Small intestine (tissue), 16 donors: ENCODE measurements at places on chromosomes 12 and 14.

DNA sequence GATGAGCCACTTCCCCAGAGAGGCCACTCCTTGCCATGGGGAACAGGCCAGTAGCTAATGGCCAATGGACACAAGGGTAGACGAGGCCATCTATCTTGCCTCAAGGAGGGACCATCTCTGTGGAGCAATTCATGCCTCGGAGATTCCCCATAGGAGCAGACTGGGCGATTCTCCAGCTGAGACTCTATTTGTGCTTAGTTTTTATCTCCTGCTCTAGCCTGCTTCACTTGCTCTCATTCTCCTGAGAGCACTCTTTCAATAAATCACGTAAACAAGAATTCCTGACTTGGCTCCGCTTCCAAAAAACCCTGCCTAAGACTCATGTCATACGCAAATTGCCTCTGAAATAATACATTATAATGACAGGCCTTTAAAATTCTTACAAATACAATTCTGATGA lies 396.4 kb upstream of the USP15 start:
- DNase-seq = no peak
- no peak overlapping the region for H3K27ac ChIP-seq
- no peaks in the 10 kb centered on the region for H3K4me1 ChIP-seq
- H3K36me3 ChIP-seq = no peaks in the 10 kb centered on the region

- H3K27me3 ChIP-seq = peaks cover 4% of the 10 kb centered on the region
- H3K4me1 ChIP-seq = no peaks in the 10 kb centered on the region
- no peaks in the 10 kb centered on the region for H3K36me3 ChIP-seq
Measured at GRCh38 chr12:107236824-107237511, 143.6 kb upstream of the CRY1 start.

DNA sequence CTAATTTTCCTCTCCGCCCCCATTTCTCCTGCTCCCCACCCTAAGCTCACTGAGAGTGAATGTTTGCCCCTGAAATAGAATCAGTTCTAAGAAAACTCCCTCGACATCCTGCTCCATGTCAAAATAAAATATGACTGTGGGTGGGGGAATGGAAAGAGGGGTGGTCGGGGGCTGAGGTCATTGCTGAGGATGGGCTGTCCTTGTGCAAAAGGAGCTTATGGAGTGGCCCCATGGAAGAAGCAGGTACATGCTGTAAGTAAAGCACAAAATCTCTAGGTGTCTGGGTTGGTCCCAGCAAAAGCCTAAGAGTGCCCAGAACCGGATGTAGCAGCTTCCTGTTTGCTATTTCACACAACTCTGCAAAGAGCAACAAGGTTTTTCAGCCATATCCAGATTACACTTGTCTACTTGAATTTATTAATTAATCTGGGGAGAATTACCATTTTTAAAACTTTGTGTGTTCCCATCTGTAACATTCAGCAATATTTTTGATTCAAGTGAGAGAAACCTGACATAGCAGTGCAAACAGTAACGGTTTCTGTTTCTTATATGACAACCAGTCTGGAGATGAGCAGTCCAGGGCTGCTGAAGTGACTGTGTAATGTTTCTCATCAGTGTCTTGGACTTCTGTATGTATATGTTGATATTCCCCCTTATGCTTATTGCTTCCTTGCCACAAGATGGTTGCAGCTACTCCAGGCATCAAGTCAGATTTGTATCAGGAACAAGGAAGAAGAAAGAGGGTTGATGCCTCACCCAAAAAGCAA lies 40.4 kb upstream of the GZMB start:
- DNase-seq = no peak
- no peaks in the 10 kb centered on the region for H3K4me1 ChIP-seq
- peaks cover 15% of the 10 kb centered on the region for H3K27me3 ChIP-seq
- no peaks in the 10 kb centered on the region for H3K36me3 ChIP-seq

DNA sequence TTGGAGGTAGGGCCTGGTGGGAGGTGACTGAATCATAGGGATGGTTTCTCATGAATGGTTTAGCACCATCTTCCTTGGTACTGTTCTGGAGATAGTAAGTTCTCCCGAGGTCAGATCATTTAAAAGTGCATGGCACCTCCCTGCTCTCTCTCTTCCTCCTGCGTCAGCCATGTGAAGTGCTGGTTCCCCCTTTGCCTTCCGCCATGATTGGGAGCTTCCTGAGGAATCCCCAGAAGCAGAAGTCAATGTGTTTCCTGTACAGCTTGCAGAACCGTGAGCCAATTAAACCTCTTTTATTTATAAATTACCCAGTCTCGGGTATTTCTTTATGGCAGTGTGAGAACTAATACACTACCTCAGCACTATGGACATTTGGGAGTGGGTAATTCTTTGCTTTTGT lies 4.8 kb upstream of the LGMN start:
- H3K4me3 ChIP-seq = no peak overlapping the region
- no peaks in the 10 kb centered on the region for H3K4me1 ChIP-seq
- DNase-seq = no peak

GRCh38 chr12:14366209-14367039 lies 942 bp downstream of the ATF7IP start:
- peak overlapping the region; percentile 62 for H3K4me3 ChIP-seq
- no peaks in the 10 kb centered on the region for H3K27me3 ChIP-seq
- DNase-seq = peak; percentile 26

GRCh38 chr12:115541891-115542421 lies 735.5 kb downstream of the MED13L start:
- no peak overlapping the region for H3K27ac ChIP-seq
- H3K4me1 ChIP-seq = no peaks in the 10 kb centered on the region
- H3K4me3 ChIP-seq = no peak overlapping the region
- no peak for DNase-seq
- no peaks in the 10 kb centered on the region for H3K36me3 ChIP-seq
- peaks cover 2% of the 10 kb centered on the region for H3K27me3 ChIP-seq

DNA sequence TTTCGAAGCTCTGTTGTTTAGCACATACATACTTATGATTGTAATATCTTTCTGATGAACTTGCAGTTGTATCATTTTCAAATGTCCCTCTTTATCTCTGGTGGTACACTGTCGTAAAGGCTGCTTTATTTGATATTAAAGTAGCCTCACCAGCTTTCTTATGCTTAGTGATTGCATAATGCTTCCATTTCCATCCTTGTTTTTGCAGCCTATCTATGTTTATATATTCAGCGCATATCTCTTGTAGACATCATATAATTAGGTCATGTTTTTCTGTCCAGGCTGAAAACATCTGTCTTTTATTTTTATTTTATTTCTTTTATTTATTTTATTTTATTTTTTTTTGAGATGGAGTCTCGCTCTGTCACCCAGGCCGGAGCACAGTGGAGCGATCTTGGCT lies 34.6 kb downstream of the ACAD10 start:
- DNase-seq = no peak
- H3K4me1 ChIP-seq = no peaks in the 10 kb centered on the region
- no peak overlapping the region for H3K4me3 ChIP-seq
- H3K27me3 ChIP-seq = no peaks in the 10 kb centered on the region

- H3K4me1 ChIP-seq = no peaks in the 10 kb centered on the region
- no peak for DNase-seq
- H3K27me3 ChIP-seq = peaks cover 3% of the 10 kb centered on the region
- H3K36me3 ChIP-seq = no peaks in the 10 kb centered on the region
Measured at GRCh38 chr12:2631653-2632350, 163.0 kb upstream of the FKBP4 start.

GRCh38 chr12:89391726-89392336 lies 39.5 kb upstream of the DUSP6 start:
- peak overlapping the region; percentile 79 for H3K27ac ChIP-seq
- no peaks in the 10 kb centered on the region for H3K27me3 ChIP-seq
- H3K4me1 ChIP-seq = peaks cover 6% of the 10 kb centered on the region
- no peak overlapping the region for H3K4me3 ChIP-seq
- DNase-seq = no peak

DNA sequence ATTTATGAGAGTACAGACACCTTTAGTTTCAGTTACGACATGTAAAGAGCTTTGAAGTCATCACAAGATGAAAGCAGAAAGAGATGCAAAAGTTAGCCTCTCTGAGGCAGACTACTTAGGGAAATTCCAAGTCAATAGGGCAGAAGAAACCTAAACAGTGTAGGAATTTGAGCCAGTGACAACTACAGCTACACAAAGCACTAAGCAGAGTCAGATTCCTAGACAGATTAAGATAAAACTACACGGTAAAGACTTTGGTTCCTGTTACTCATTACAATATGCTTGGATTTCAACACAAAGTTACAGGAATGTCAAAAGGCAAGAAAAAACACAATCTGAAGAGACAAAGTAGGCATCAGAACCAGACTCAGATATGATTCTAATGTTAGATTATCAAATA lies 1302.3 kb downstream of the FSCB start:
- H3K36me3 ChIP-seq = no peaks in the 10 kb centered on the region
- no peak overlapping the region for H3K27ac ChIP-seq
- H3K27me3 ChIP-seq = no peaks in the 10 kb centered on the region
- H3K4me1 ChIP-seq = no peaks in the 10 kb centered on the region
- no peak for DNase-seq
- no peak overlapping the region for H3K4me3 ChIP-seq

DNA sequence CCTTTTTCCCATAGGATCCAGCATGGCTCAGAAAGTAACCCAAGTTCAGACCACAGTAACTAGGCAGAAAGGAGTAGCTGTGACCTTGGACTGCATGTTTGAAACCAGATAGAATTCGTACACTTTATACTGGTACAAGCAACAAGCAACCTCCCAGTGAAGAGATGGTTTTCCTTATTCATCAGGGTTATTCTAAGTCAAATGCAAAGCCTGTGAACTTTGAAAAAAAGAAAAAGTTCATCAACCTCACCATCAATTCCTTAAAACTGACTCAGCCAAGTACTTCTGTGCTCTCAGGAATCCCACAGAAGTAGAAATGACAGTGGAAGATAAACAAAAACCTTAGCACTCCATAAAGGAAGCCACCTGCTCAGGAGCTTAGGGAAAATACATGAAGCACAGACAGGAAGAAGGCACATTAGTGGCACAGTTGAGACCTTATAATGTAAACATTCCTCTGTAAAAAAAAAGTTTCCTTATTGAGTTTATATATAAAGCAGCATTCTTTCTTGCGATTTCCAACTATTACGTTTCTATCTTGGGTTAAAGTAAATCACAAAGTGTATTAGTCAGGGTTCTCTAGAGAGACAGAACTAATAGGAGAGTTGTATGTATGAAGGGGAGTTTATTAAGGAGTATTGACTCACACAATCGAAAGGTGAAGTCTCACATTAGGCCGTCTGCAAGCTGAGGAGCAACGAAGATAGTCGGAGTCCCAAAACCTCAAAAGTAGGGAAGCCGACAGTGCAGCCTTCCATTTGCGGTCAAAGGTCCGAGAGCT lies 398.4 kb downstream of the DAD1 start:
- H3K4me1 ChIP-seq = peaks cover 26% of the 10 kb centered on the region
- no peaks in the 10 kb centered on the region for H3K27me3 ChIP-seq
- H3K4me3 ChIP-seq = no peak overlapping the region
- no peak overlapping the region for H3K27ac ChIP-seq
- DNase-seq = no peak

GRCh38 chr12:118137148-118137678 lies 1.3 kb downstream of the PEBP1 start:
- H3K4me1 ChIP-seq = peaks cover 8% of the 10 kb centered on the region
- H3K36me3 ChIP-seq = peaks cover 37% of the 10 kb centered on the region
- peak overlapping the region; percentile 96 for H3K4me3 ChIP-seq
- DNase-seq = no peak
- H3K27ac ChIP-seq = peak overlapping the region; percentile 90
- H3K27me3 ChIP-seq = no peaks in the 10 kb centered on the region

GRCh38 chr12:1995205-1995896 lies 8.9 kb downstream of the DCP1B start:
- no peaks in the 10 kb centered on the region for H3K27me3 ChIP-seq
- H3K36me3 ChIP-seq = peaks cover 2% of the 10 kb centered on the region
- no peak overlapping the region for H3K27ac ChIP-seq
- H3K4me3 ChIP-seq = no peak overlapping the region
- no peak for DNase-seq

DNA sequence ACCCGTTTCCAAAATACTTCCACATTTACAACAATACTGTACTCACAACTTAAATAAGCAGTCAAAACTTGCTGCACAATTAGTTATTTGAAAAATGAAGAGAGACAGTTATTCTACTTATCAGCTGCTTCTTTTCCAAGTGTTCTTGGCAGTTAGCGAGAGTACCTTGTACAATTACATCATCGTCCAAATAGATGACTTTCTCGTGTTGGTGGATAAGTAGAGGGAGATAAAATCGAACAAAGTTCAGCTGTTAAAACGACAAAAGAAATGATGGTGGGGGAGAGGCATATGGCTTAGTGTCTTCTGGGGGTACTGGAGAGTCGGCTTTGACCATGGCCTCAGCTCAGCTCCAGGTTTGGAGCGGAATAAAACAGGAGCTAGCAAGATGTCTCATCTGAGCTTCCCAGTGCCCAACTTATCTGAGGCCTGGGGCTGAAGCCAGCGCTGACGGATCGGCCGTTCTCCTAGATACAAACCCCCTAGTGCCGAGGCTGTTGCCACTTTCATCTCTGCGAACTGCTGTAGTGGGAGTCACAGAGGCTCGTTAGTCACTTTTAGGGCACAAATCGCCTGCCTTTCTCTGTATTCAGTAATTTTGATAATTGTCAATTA lies 31.7 kb downstream of the TDG start:
- H3K27me3 ChIP-seq = peaks cover 3% of the 10 kb centered on the region
- no peaks in the 10 kb centered on the region for H3K4me1 ChIP-seq
- peak; percentile 59 for DNase-seq
- no peak overlapping the region for H3K4me3 ChIP-seq
- no peaks in the 10 kb centered on the region for H3K36me3 ChIP-seq

DNA sequence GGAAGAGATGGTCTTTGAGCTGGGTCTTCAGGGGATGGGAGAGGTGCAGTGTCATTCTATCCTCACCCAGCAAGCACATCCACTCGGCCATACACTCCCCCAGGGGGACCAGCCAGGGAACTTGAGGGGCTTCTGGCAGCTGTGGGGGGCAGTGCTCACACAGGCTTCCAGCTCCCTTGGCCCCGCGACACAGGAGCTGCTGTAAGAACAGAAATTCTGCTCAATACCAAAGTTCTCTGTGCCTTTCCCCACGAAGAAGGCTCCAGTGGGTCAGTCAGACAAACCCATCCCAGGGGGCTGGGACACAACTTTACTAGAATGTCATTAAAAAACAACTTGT lies 289.1 kb upstream of the RTL1 start:
- no peaks in the 10 kb centered on the region for H3K4me1 ChIP-seq
- no peak overlapping the region for H3K27ac ChIP-seq
- no peaks in the 10 kb centered on the region for H3K36me3 ChIP-seq
- DNase-seq = no peak
- no peak overlapping the region for H3K4me3 ChIP-seq

DNA sequence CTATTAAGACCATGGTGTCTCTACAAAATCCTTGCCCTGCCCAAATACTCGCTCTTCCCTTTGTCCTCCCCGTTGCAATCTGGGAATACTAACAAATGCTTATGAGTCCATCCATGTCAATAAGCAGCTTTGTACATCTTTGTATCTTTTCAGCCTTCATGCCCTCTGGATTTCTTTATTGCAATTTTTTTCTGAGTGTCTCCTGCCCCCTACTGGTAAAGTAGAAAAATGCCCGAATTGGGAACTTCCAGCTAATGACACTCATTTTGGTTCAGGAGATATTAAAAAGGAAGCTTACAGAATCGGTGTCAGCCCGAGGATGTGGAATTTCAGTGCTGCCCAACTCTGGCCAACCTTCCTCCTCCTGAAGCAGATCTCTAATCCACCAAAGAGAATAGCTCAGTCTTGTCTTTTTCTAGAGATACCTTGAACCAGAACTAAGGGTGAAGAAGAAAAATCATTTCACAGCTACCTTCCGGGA lies 46.0 kb downstream of the SH2B3 start:
- no peak overlapping the region for H3K4me3 ChIP-seq
- H3K27ac ChIP-seq = no peak overlapping the region
- peaks cover 13% of the 10 kb centered on the region for H3K36me3 ChIP-seq
- H3K27me3 ChIP-seq = no peaks in the 10 kb centered on the region
- H3K4me1 ChIP-seq = no peaks in the 10 kb centered on the region
- DNase-seq = peak; percentile 54

- H3K27me3 ChIP-seq = no peaks in the 10 kb centered on the region
- no peak for DNase-seq
- no peaks in the 10 kb centered on the region for H3K36me3 ChIP-seq
- no peak overlapping the region for H3K4me3 ChIP-seq
Measured at GRCh38 chr12:111110556-111110955, 190.2 kb upstream of the MYL2 start.
